Dermis microvascular lymphatic vessel endothelial cell (primary cell): ENCODE measurements at places on chromosomes 2 and 18. TPM values are rescaled to one million over a fixed set of nuclear protein-coding genes. Genes with fewer than 3 reads are reported as not detected.

Gene GCG
- not detected in 2 replicates for total RNA-seq

DNA sequence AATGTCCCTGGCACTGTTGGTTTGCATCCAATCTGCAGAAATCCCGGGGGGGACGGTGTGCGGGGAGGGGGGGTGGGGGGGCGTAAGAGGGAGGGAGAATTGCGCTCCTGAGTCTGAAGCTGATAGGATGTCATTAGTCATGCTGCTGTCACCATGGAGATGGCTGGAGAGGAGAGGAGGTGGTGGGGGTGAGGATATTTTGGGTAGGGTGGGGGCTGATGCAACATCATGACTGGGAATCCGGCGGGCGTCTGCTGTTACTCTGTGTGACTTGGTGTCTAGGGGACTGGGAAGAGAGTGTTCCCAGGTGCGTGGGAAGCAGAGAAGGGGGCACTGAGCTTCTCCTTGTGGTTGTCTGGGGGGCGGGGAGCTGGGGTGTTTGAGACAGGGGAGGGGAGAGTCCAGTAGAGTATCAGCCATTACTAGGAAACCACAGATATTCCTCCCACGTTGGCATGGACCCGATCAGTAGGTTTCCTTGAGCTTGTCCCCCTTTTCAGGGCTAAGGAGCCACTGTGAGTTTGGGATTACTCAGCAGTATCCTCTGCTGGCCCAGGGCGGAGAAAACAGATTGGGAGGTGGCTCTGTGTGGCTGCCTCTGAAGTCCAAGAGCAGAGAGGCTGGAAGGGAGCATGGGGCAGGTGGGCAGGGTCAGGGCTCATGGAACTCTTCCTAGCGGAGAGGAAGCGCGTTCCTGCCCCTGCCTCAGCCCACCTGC lies 18.9 kb downstream of the TET3 start:
- DNase-seq, result no peak

DNA sequence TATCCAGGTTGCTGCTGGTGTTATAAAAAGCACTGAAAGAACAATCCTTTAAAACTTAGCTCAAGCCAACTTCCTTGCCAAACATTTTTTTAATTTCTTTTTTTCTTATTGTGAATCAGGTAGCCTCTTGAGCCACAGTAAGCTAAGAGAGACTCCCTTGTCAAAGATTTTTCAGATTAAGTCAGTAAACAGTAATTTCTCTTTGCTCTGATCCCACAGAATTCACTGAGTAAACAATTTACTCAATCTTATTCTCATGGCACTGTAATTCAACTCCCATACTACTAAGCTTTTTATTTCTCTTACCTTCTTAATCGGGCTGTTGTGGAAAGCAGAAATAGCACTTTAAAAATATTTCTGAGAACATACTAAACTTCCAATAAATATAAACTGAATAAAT lies 82.7 kb downstream of the C2orf74 start:
- DNase-seq, result no peak

GRCh38 chr2:31522786-31523185 lies 58.0 kb downstream of the SRD5A2 start:
- no peak for DNase-seq
